ENCODE measurements at places on chromosomes 4 and X.

DNA sequence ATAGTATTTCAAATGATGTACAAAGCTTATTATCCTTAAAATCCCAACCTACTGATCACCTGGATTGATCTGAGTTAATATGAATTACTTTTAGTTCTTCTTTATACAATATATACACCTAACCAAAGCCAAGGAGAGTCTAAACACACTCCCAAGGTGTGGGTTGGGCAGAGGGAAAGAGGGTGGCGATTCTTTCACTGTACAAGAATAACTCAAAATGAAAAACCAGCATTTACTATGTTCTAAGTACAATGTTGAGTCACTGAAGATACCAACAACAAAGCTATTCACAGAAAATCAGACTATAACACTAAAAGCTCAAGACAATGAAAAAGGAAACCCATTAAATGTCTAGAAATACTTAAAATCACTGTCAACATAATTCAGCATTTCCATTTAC is 46.6 kb downstream of the ANKRD17 start:
- no peak overlapping the region for H3K27ac ChIP-seq
- H3K4me3 ChIP-seq, result no peak overlapping the region
- H3K36me3 ChIP-seq, result no peaks in the 10 kb centered on the region
- no peak for DNase-seq

DNA sequence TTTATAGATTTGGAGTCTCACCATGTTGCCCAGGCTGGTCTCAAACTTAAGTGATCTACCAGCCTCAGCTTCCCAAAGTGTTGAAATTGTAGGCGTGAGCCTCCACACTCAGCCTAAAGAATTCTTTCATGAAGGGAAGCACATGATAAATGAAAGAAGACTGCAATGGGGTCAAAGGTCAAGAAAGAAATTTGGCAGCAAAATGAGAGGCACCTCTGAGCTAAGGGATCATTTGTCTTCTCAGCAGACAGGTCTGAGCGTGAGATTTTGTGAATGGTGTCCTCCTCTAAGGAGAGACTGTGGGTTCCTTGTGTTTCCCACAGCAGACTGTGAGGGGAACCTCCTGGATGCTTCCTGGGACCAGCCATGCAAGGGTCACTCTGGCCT is 57.5 kb upstream of the EGFL6 start:
- no peak overlapping the region for H3K4me3 ChIP-seq
- H3K4me1 ChIP-seq, result no peaks in the 10 kb centered on the region
- peaks cover 6% of the 10 kb centered on the region for H3K27me3 ChIP-seq

DNA sequence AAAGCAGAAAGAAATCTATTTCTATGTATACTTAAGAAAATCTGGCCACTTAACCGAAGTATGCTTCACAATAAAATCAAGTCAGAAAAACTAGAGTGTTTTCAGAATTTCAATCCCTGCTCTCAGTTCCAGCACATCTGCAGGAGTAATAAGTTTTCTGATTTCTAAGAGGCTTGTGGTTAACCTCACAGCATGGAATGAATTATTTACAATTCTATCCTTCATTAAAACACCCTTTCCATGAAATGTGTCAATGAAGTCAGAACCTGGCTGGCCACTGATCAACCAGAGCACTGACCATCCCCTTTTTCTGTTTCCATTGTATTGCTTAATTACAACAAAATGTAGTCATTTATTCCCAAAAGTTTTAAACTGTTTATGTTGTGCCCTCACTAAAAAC is 781.4 kb upstream of the INTU start:
- H3K27ac ChIP-seq, result no peak overlapping the region
- H3K27me3 ChIP-seq, result no peaks in the 10 kb centered on the region
- H3K4me1 ChIP-seq, result no peaks in the 10 kb centered on the region
- no peak for DNase-seq
- H3K36me3 ChIP-seq, result no peaks in the 10 kb centered on the region
- H3K4me3 ChIP-seq, result no peak overlapping the region

DNA sequence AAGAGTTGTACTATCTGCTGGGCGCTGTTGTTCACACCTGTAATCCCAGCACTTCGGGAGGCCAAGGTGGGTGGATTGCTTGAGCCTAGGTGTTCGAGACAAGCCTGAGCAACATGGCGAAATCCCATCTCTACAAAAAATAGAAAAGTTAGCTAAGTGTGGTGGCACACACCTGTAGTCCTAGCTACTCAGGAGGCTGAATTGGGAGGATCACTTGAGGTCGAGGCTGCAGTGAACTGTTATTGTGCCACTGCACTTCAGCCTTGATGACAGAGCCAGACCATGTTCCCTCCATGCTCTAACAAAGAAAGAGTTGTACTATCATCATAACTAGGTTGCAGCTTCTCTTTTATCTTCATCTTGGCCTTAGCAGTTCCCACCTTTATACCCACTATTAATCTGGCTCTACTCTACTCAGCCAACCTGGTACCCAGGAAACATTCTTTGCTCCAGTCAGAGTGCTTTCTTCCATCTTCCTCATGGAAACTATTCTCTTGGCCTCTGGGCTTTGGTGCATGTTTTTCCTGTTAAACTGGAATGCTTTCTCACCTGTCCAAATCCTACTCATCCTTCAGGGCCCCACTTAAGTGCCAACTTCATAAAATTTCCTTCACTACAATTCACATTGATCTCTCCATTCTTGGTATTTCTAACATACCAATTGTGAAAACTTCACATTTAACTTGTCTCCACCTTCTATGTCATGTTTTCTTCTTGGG is 18.2 kb downstream of the FABP2 start:
- no peak overlapping the region for H3K4me3 ChIP-seq
- no peaks in the 10 kb centered on the region for H3K36me3 ChIP-seq
- peaks cover 4% of the 10 kb centered on the region for H3K4me1 ChIP-seq
- no peak for DNase-seq
- no peaks in the 10 kb centered on the region for H3K27me3 ChIP-seq
- no peak overlapping the region for H3K27ac ChIP-seq

DNA sequence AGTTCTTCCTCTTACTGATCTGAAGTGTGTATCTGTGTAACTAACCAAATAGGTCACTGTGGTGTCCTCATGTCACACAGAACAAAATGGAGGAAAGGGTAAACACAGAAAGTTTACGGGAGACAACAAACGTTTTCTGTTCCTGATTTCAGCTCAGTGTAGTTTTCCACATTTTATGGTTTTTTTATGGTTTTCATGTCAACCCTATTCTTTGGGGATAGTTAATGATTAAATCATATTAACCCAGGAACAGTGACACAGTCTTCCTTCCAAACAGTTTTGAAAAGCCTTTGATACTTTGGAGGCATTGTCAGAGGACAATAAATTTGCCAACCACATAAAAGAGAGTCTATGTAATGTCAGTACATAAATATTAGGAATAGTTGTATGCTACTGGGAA is 4.2 kb downstream of the LNX1 start:
- H3K27me3 ChIP-seq, result no peaks in the 10 kb centered on the region
- H3K36me3 ChIP-seq, result no peaks in the 10 kb centered on the region
- H3K4me1 ChIP-seq, result no peaks in the 10 kb centered on the region
- no peak overlapping the region for H3K4me3 ChIP-seq
- H3K27ac ChIP-seq, result no peak overlapping the region
- DNase-seq, result no peak

DNA sequence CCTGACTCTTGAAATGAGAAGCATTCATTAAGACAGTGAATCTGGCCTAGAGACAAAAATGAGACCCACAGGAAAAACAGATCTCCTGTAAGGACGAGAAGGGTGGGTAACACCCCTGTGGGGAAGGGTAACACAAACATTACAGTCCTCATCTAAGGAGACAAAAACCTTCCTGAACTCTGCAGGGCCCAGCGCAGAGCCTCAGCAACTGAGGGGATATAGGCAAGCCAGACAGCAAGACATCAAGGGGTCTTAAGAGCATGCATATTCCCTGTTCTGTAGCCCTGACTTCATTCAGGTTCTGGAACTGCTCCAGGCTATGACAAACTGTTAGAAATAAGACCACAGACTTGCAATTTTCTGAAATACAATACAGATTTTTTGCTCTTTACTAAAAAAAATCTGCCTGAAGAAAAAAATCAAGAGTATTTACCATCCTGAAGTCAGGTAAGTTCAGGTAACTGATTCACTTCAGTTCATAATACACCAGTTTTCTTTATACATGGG is 15.5 kb downstream of the COX18 start:
- H3K4me1 ChIP-seq, result no peaks in the 10 kb centered on the region
- no peak for DNase-seq
- H3K27me3 ChIP-seq, result no peaks in the 10 kb centered on the region
- H3K36me3 ChIP-seq, result peaks cover 7% of the 10 kb centered on the region
- H3K4me3 ChIP-seq, result no peak overlapping the region

GRCh38 chr4:2875556-2875955 is 31.9 kb downstream of the ADD1 start:
- no peaks in the 10 kb centered on the region for H3K36me3 ChIP-seq
- no peak overlapping the region for H3K27ac ChIP-seq
- no peak overlapping the region for H3K4me3 ChIP-seq
- DNase-seq, result no peak
